ENCODE measurements at places on chromosomes 7 and 10.

- no peak for DNase-seq
Observed at GRCh38 chr10:50566150-50566549, 57.6 kb downstream of the SGMS1 start.

DNA sequence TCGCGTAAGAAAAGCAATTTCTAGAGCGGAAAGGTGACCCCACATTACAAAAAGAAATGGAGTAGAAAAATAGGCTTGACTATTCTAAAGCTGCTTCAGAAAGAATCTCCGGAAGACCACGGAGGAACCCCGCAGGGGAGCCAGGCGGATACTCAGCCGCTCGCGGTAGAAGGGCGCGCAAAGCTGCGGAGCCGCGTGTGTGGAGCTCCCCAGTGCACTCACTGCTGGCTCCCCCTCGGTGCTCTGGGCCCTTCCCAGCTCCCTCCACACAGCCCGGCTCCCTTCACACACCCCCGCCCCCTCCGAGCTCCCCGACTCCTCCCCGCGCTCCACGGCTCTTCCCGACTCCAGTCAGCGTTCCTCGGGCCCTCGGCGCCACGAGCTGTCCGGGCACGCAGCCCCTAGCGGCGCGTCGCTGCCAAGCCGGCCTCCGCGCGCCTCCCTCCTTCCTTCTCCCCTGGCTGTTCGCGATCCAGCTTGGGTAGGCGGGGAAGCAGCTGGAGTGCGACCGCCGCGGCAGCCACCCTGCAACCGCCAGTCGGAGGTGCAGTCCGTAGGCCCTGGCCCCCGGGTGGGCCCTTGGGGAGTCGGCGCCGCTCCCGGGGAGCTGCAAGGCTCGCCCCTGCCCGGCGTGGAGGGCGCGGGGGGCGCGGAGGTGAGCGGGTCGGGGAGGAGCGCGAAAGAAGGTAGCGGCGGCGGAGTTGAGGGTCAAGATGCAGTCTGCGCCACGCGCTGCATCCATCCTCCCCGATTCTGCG lies at the start of gene STEAP2:
TSS of gene STEAP2 (plus strand) at position 350 of the 758 bp plus-strand sequence. CDS start 13,343 bp downstream, outside the sequence.
- DNase-seq, result peak; percentile 92

DNA sequence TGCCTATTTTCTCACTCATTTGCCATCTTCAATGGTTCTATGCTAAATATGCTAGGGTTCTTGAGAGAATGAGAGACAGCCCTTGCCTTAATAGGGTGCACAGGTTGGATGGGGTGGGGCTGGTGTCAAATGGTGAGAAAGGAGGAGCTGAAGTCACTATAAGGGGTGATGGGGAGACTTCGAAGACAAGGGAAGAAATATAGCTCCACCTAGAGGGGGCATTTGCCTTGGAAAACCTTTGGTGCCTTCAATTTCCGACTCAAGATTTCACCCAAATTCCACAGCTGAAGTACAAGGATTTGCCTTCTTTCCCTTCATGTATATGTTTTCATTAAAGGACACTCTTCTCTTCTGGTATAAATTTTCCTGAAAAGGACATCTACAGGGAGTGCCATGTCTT lies 5.6 kb downstream of the PTN start:
- DNase-seq, result no peak

GRCh38 chr7:27527348-27527714 lies 135.4 kb downstream of the HIBADH start:
- peak; percentile 28 for DNase-seq

GRCh38 chr10:98390406-98390805 lies 24.6 kb downstream of the PYROXD2 start:
- no peak for DNase-seq

GRCh38 chr7:106795084-106795876 lies 69.8 kb upstream of the PIK3CG start:
- no peak for DNase-seq

DNA sequence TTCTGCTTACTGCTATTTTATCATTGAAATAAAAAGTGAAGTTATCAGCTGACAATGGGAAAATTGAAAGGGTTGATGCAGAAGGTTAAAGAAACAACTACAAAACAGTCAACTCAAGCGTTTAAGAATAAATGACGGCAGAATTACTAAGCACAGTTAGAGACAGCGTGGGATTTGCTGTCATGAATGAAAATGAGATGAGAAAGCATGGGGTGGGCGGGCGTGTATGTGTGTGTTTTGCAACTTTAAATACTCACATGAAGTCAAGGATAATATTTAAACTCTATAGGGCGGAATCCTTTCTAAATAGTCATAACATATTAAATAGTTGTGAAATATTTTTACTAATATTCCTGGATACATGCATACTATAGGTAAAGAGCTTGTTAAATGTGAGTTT lies 450.8 kb downstream of the ETV1 start:
- DNase-seq, result peak; percentile 47

DNA sequence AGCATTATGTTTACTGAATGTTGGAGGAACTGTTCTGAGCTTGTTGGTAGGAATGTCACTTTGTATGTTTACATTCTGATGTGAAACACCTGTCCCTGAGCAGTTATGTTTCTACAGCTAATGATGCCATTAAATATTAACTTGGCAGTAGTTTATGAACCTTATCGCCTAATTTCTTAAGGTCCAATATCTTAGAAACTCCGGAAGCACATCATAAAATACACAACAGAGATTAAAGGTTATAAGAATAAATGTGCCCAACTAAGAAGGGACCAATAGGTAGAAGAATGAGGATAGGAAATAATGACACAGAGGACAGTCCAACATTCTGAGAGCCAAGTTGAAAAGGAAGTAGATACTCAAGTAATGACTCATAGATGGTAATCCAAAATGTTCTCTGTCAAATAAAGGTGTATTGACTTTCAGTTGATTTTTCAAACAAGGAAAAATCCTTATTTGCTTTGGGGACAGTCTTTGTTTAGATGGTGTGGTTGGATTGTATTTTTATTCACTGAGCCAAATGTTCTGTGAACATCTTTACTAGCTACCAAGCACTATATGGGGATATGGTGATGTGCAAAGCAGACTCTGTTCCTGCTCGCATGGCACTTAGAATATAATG lies 31.9 kb downstream of the LCOR start:
- DNase-seq, result peak; percentile 33

DNA sequence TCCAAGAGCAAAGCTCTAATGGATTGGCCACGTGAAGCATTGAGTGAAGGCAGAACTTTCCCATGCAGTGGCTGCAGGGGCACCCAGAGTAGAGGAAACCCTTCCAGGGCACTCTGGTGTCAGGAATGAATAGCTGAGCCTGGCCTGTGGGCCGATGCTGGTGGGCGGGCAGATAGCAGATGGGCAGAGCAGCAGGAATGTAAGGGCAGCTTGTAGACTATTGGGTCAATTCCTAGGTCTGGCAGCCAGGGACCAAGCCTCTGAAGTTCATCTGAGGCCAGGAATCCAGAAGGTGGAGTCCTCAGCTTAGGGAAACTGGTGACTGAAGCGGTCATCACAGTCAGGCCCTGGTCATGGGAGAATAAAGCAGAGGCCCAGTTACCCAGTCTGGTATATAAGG lies 115.4 kb downstream of the TMEM178B start:
- no peak for DNase-seq

DNA sequence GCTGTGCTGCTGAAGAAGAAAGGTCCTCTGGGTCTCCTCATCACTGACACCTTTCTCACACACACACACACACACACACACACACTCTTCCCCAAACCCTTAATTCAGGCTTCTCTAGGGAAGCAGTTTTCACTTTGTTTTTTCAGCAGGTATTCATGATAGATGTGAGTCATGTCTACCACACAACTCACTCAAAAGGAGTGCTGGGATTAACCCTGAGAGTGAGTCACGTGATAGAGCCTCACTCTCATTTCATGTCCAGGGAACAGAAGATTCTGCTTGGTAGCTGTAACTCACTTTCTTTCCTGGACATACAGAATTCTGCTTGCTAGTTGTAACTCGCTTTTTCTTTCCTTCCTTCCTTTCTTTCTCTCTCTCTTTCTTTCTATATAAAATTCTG lies 45.4 kb downstream of the VIM start:
- DNase-seq, result peak; percentile 87

GRCh38 chr7:27662490-27663205 lies at the start of gene HIBADH:
Gene HIBADH, minus strand, starts transcription at chr7:27662883. Its CDS starts 95 bp downstream, at chr7:27662788.
- peak; percentile 99 for DNase-seq

GRCh38 chr7:40327113-40327512 lies 192.3 kb downstream of the SUGCT start:
- no peak for DNase-seq

- no peak for DNase-seq
Observed at GRCh38 chr10:2128991-2129390, 391.7 kb upstream of the ADARB2 start.

GRCh38 chr10:29748109-29748650 lies 113.4 kb upstream of the SVIL start:
- no peak for DNase-seq

GRCh38 chr10:80603516-80603915 lies 65.8 kb downstream of the SH2D4B start:
- no peak for DNase-seq

DNA sequence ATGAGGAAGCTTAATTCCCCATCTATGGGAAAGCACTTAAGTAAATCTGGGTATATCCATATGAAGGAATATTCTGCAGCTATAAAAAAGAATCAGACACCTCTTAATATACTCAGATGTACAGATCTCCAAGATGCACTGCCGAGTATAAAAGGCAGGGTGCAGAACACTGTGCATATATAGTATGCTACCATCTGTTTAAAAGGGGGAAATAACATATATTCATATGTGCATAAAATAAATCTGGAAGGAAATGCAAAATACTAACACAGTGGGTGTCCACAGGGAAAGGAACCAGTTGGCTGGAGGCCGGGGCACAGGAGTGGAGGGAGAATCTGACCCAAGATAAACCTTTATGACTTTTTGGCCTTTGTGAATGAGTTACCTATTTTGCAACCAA lies 201.4 kb downstream of the SFMBT2 start:
- no peak for DNase-seq

GRCh38 chr10:130023454-130024230 lies 59.6 kb upstream of the EBF3 start:
- no peak for DNase-seq

DNA sequence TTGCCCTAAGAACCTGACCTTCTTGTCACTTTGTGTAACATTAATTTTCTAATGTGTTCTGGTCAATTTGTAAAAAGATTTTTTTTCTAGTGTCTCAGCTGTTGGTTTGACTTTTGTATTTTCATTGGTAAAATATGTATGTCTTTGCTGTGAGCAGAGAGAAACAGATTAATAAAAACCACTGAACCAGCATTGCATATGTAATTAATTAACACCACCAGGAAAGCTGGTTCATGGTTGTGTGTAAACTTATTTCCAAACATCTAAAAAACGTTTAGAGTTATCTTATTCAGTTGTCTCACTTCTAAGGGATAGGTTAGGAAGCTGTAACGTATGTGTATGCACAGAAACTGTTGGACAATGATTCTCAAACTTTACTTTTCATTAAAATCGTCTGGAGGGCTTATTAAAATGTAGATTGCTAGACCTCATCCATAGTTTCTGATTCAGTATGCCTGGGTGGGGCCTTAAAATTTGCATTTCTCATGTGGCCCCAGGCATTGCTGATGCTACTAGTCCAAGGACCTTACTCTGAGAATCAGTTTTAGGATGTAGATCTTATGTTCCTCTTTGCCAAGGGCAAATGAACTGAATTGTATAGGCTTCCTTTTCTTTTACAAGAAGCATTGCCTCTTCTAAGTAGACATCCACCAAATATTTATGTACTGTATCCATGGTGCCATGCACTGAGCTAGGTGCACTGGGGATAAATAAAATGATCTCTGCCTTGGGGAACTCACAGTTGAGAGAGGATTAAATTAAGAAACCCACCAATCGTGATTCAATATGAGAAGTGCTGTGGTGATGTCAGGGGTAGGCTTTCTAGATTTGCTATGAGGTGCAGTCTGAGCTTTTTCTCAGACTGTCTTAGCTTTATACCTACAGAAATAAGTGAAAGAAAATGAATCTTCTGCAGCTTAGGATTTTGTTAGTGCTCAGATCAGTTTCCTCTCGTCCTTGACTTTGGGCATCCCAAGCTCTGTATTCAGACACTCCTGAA lies 98.7 kb downstream of the AUTS2 start:
- no peak for DNase-seq

DNA sequence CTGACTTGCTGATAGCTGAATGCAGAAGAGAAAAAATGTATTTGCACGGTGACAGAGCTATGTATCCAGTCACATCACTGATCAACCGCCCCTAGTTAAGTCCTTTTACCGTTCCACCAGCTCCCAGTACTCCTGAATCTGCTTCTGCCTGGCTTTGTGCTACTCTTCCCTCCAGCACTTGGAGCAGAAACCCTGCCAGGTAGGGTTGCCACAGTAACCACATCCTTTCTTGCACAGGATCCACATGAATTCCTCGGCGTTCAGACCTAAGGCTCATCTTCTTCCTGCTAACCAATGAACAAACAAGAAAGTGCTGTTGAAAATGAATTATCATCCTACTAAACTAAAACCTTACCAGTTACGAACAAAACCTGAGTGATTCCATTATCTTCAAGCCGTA lies 52.0 kb upstream of the KCTD7 start:
- no peak for DNase-seq

GRCh38 chr10:102267748-102268147 lies 22.4 kb downstream of the GBF1 start:
- peak; percentile 82 for DNase-seq

DNA sequence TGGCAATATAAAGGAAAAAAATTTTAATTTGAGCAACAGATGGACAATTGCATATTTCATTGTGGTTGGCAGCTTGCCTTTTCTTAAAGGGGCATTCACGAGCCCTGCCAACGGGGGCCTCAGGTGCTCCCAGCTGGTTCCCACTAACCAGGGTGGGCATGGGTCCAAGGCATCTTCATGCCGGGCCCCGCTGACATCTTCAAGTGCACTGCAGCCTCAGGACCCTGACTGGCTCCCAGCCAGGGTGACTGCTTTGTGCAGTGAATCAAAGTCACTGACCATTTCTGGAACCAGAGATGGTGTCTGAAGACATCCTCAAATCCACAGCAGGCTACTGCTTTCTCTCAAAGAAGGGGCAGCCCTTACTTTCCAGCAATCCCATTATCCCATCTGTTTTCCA lies 275.2 kb upstream of the MGMT start:
- DNase-seq, result no peak

DNA sequence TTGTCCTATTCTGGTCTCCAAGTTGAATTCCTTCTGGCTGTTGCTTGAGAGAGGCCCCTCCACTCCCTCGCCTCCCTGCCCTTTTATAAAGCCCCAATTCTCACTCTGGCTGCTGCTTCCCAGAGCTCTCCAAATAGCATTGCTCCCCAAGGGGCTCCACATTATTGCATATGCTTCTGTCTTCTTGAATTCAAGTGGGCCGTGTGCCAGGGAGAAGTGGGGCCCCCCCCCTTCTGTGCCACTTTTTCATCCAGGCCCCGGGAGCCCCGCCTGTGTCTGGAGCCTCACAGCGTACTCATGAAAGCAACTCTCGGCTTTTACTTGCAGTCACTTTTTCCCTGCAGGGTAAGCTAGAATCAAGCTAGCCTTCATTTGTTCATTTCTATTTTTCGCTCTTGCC lies 265.1 kb downstream of the CCSER2 start:
- no peak for DNase-seq

DNA sequence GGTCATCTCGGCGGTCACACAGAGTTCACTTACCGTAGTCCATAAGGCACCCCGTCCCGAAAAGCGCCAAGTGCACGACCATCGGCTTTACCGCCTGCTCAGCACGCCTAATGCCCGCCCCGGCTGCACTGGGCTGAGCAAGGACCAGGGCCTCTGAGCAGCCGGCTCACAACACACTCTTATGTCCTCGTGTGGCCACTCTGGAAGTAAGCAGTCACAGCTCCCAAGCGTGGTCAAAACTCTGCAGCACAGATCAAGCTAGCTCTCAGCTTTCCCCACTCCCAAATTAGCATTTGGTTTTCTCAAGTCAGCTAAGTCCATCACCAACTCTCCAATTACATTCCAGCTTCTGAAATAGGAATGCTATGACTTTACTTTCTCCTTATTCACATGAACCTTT lies 57.7 kb downstream of the MAD1L1 start:
- DNase-seq, result no peak

GRCh38 chr7:102991077-102991539 lies 78.3 kb downstream of the LRRC17 start:
- no peak for DNase-seq
